ENCODE measurements at places on chromosomes 1 and 21.

- DNase-seq = no peak
These were observed 9.4 kb upstream of the TLR5 start for GRCh38 chr1:223152399-223152798.

DNA sequence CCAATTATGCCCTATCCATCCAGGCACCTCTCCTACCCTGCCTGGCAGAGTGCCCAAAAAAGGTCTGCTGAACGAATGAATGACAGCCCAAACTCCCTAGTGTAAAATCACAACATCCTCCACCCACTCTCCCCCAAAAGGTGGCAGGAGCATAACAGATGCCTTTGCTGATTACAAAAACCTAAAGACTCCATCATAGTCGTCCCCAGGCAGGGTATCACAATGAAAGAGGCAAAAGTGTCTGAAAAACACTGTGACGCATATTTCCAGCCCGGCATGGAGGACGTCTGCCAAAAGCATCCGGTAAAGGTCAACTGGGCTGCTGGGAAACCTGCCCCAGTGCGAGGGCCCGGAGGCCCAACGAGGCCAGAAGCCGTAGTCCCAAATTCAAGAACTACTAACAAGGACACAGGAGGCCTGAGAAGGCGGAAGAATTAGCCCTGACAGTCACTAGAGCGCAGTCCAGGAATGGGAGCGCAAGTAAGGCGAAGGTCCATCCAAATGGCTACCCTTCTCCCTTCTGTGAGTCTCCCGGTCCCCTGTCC lies 576 bp downstream of the SMIM12 start:
- DNase-seq = no peak

DNA sequence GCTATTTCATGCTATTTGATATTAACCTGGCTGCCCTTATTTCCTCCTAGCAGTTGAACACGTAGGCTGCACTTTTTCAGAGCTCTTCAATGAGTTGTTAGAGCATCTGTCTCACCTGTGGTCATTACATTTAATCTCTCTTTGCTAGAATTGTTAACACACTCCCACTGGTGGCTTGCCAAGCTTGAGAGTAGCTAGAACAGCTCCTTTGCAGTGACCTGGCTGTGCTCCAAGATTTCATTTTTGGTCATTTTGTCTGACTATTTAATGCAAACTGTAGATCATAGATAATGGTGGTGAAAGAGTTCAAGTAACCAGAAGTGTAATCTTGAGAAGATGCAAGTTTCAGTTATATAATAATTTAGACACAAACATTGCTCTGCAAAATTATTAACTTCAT lies 105.6 kb downstream of the LRRC7 start:
- no peak for DNase-seq

DNA sequence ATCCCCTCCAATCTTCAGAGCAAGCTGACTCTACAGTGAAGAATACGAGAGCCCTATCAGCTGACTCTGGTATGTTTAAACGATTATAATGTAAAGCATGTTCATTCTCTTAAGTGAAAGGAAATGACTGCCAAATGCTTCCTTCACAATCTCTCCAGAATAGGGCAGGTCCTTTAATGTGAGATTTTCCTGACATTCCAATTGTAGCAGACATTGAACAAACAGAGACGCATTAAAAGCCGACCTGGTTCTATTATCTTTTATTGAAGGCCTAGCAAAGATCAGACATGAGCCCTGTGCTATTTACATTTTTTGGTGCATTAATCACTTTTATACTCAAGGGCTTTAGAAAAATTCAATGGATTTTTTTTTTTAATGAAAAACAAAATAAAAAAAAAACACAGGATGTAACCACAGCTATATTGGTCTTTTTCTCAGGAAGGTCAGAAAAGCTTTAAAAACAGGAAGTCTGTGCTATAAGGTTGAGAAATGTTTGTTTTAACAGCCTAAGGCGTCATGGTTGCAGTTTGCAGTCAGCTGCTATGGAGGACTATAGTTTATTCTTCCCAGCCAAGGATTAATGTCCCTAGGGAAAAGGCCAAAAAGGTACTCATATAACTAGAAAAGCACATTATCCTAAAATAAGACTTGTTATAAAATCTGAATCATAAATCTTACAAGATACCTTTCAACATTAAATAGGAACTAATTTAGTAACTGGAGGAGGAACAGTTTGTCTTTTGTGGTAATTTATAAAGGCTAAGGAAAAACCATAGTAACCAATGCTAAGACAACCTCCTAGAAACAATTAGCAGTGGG lies 104.8 kb downstream of the RERE start:
- DNase-seq = no peak

GRCh38 chr1:204407295-204407971 lies 4.2 kb downstream of the PPP1R15B start:
- no peak for DNase-seq

GRCh38 chr21:33976082-33977016 lies 60.7 kb upstream of the ATP5PO start:
- peak; percentile 73 for DNase-seq

GRCh38 chr1:100027212-100027611 lies 57.4 kb downstream of the SLC35A3 start:
- no peak for DNase-seq

DNA sequence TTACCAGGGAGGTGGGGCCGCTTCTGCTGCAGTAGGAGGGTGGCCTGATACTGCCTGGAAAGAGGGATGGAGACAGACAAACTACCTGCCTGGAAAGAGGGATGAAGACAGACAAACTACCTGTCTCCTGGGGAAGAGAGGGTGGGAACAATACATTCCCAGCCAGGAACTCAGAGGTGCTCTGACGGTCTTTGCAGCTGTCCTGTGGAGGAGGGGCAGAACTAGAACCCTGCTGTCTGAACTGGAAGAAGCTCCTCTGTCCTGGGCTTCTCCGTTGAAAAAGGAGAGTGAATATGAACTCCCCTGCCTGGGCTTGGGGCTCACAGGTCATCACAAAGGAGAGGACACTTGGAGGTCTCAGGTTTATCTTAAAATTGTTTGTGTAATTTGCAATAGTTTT lies 40.3 kb upstream of the ETV3 start:
- no peak for DNase-seq

- DNase-seq = no peak
These were observed 121.2 kb upstream of the SLC44A3 start for GRCh38 chr1:94698759-94699502.

DNA sequence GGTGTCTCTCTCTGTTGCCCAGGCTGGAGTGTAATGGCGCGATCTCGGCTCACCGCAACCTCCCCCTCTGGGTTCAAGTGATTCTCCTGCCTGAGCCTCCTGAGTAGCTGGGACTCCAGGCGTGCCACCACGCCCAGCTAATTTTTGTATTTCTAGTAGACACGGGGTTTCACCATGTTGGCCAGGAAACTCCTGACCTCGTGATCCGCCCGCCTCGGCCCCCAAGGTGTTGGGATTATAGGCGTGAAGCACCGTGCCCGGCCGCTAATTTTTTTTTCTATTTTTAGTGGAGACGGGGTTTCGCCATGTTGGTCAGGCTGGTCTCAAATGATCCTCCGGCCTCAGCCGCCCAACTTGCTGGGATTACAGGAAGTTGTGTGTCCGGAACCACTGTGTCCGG lies 597 bp downstream of the HORMAD1 start:
- DNase-seq = no peak

GRCh38 chr21:26079366-26079765 lies 91.2 kb downstream of the APP start:
- DNase-seq = no peak

- peak; percentile 13 for DNase-seq
These were observed 5.8 kb upstream of the FAM167B start for GRCh38 chr1:32241001-32241763.

GRCh38 chr1:178645157-178645807 lies 79.8 kb upstream of the RALGPS2 start:
- no peak for DNase-seq

DNA sequence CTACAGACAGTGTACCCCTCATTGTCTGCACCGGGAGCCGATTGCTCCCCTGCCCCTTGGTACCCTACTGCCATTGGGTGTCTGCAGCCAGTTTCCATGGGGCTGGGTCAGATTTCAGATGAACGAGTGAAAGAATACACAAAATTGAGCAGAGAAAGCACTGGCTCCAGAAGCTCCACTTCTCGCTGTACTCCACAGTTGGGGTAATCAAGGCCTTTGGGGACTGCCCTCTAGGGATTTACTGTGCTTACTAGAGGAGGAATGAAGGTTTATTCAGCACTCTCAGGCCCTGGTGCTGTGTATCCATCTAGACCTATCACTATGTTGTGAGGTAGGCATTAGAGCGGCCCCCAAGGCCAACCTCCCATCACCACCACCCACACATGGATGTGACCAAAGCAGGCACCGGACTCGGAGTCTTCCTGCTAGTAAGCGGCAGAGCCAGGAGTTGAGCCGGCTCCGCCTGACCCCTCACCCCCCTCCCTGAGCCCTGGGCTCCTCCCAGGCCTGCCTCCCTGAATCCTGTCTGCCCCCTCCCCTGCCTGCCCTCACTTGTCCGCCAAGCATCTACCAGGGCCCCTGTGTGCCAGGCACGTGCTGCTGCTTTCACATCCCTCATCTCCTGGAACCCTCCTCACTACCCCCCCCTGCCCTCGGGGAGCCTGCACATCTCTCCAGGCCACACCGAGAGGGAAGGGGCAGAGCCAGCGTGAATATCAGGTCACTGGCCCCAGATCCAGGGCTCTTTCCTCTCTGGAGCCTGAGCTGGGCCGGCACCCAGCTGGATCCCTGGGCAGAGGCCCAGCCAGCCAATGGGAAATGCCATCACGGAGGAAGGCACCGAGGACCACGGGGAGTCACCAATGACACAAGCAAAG lies 23.3 kb downstream of the KCNN3 start:
- DNase-seq = no peak

DNA sequence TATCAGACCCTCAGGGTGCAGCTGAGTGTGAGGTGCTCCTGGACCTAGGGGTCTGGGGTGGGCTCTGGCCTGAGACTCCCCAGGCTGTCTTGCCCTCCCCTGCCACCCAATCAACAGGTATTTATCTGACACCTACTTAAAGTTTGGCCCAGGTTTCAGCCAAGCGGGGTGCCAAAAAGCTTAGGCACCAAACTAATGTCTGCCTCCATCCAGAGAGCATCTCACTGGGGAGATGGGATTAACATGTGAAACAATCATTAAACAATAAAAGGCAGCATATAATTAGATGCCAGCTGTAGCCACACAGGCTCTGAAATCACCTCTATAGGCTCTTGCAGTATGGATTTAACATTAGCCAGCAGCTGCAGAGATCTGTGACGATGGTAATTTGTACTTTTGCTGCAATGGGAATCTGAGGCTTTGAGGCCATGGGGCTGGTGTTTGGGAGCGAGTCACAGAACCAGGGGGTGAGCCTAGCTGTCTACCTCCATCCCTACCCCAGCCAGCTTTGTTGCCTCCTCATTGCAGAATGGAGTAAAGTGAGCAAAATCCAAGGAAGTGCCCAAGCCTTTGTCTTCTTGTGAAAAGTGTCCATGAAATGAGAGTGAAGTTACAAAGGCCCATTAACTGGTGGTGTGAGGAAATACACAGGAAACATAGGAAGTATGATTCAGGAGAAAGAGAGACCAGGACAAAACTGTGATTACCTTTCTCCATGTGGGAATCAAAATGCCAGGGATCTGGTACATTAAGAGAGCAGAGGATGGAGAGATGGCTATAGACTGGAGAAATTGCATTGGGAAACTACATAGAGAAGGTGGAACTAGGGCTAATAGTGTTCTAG lies 36.1 kb downstream of the EIF2D start:
- no peak for DNase-seq

DNA sequence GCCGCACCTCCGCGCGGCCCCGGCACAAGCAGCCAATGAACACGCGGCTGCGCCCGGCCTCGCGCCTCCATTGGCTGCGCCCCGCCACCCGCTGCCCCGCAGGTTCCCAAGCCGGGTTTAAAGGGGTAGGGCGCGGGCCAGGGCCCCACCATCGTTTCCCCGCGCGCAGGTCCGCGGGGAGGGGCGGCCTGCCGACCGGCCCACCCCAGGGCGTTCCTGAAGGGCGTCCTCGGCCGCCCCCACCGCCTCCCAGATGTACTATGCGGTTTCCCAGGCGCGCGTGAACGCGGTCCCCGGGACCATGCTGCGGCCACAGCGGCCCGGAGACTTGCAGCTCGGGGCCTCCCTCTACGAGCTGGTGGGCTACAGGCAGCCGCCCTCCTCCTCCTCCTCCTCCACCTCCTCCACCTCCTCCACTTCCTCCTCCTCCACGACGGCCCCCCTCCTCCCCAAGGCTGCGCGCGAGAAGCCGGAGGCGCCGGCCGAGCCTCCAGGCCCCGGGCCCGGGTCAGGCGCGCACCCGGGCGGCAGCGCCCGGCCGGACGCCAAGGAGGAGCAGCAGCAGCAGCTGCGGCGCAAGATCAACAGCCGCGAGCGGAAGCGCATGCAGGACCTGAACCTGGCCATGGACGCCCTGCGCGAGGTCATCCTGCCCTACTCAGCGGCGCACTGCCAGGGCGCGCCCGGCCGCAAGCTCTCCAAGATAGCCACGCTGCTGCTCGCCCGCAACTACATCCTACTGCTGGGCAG lies at the start of gene OLIG1:
OLIG1 (plus strand) TSS at position 148 of the 750 bp plus-strand sequence; CDS start at position 254, 106 bp downstream.
- DNase-seq = no peak

DNA sequence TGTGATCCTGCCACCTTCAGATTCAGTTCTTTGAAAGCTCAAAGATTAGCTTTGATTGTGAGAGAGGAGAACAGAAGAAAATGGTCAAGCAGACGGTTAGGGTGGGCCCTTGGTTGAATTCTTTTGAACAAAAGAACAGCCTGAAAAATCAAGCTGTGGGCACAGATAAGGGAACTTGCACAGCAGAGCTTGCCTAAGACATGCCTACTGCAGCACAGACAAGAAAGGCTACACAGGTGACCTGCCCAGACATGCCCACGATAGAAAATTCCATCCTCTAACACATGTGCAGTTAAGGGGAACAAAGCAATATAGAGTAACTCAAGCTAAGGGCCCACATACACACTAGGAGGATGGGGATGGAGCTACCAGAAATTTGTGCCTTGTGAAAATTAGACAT lies 512.5 kb upstream of the LRRC7 start:
- DNase-seq = no peak

DNA sequence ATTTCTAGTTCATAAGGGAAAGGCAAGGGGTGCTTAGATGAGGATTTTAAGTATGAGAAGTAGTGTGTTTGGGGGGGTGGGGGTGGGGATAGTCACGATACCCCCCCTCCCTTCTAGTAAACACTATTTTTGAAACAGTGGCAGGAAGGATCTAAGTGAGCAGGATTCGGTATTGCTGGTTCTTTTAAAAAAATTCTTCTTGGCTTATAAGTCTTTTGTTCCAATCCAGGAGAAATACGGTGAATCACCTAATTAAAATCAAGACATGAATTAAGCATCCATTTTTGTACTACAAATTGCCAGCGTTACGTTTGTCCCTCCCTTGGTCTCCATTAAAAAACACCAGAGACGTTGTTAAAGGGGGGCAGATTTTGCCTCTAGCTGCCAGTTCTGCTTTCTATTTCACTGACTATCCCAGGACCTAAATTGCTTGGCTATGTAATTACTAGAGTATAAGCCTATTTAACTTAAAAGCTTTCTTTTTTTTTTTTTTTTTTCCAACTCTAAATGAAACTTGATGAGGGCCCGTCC lies 911 bp downstream of the LMO4 start:
- DNase-seq = no peak

- no peak for DNase-seq
These were observed 38.0 kb upstream of the SRP9 start for GRCh38 chr1:225739542-225740107.

DNA sequence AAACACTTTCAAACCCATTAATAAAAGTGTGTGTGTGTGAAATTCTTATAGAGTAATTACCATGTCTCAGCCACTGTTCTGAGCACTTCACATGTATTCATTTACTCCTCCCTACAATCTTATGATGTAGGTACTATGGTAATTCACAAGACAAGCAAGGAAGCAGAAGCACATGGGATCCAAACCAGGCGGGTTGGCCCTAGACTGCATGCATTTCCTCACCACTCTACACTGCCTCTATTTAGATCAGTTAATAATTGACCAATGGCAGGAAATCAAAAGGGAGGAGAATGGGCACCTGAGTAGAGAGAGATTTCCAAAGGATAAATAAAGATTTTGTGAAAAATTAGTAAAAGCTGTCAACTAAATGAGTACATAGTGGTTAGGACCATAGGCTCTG lies 15.7 kb downstream of the MAP3K21 start:
- DNase-seq = no peak

All from bone marrow (tissue), 2 donors.